A549 treated with RU486 at 1 μM for 4 hours (cell line): ENCODE measurements at places on chromosomes 2 and 18. TPM values are rescaled to one million over a fixed set of nuclear protein-coding genes. Genes with fewer than 3 reads are reported as not detected.

Gene PLGLB1
- total RNA-seq: 0.37 to 1.5 TPM (median 0.84 TPM) in 5 replicates

Gene OR6B2
- total RNA-seq: not detected in 5 replicates

Gene ONECUT2
- 0.21 to 0.48 TPM (median 0.37 TPM) in 5 replicates for total RNA-seq

Gene C2orf80
- total RNA-seq: not detected in 5 replicates

Gene SAG
- total RNA-seq: not detected in 5 replicates

Gene FIGN
- 1.6 to 2.6 TPM (median 2.0 TPM) in 5 replicates for total RNA-seq

Gene ACMSD
- total RNA-seq: not detected in 5 replicates

Gene SRD5A2
- total RNA-seq: 0.02 TPM in 2 of 5 replicates, not detected in the others

Gene SPP2
- total RNA-seq: not detected in 5 replicates

Gene ATG16L1
- total RNA-seq: 43.1 to 49.5 TPM (median 48.6 TPM) in 5 replicates

Gene ZNF396
- total RNA-seq: 0.41 to 0.94 TPM (median 0.64 TPM) in 5 replicates

Gene TLK1
- 21.3 to 29.5 TPM (median 24.0 TPM) in 5 replicates for total RNA-seq

Gene RNU2-63P
- total RNA-seq: not detected in 5 replicates

Gene NEU2
- not detected in 5 replicates for total RNA-seq

Gene SLC1A4
- total RNA-seq: 10.4 to 12.9 TPM (median 11.2 TPM) in 5 replicates

Gene PLEK
- total RNA-seq: not detected in 5 replicates

Gene TLX2
- total RNA-seq: 0.22 to 0.45 TPM (median 0.34 TPM) in 5 replicates

Gene CPLX4
- total RNA-seq: not detected in 5 replicates

Gene LBX2
- total RNA-seq: 2.7 to 4.1 TPM (median 3.4 TPM) in 5 replicates

Gene FSHR
- total RNA-seq: 0.07 TPM in 1 of 5 replicates, not detected in the others

Gene MC2R
- total RNA-seq: not detected in 5 replicates

Gene STRADB
- 19.8 to 26.6 TPM (median 26.1 TPM) in 5 replicates for total RNA-seq

Gene CRYBA2
- 0.54 TPM in 1 of 5 replicates, not detected in the others for total RNA-seq

Gene LRRTM4
- total RNA-seq: not detected in 5 replicates

Gene SLC25A52
- not detected in 5 replicates for total RNA-seq

Gene RNF125
- total RNA-seq: 0.23 to 0.59 TPM (median 0.26 TPM) in 5 replicates

Gene SNORC
- total RNA-seq: 5.3 to 15.8 TPM (median 9.8 TPM) in 5 replicates

Gene TMEM200C
- 0.07 TPM in 1 of 5 replicates, not detected in the others for total RNA-seq

Gene CFAP53
- total RNA-seq: 0.13 to 0.37 TPM (median 0.15 TPM) in 5 replicates

Gene CTNNA2
- 0.13 to 0.89 TPM (median 0.22 TPM) in 5 replicates for total RNA-seq

Gene PLCD4
- total RNA-seq: 0.29 to 0.71 TPM (median 0.53 TPM) in 5 replicates

Gene TFCP2L1
- total RNA-seq: 0.95 to 1.3 TPM (median 1.2 TPM) in 5 replicates

Gene ST6GAL2
- 15.6 to 27.7 TPM (median 25.6 TPM) in 5 replicates for total RNA-seq

Gene DNAJC5G
- total RNA-seq: not detected in 5 replicates

Gene MATN3
- total RNA-seq: 9.0 to 15.5 TPM (median 13.7 TPM) in 5 replicates
